ENCODE measurements at places on chromosomes 11 and 22. TPM values are rescaled to one million over a fixed set of nuclear protein-coding genes. Genes with fewer than 3 reads are reported as not detected.
A peak's percentile ranks its signal among the peaks of the same experiment; 100 is the strongest.

DNA sequence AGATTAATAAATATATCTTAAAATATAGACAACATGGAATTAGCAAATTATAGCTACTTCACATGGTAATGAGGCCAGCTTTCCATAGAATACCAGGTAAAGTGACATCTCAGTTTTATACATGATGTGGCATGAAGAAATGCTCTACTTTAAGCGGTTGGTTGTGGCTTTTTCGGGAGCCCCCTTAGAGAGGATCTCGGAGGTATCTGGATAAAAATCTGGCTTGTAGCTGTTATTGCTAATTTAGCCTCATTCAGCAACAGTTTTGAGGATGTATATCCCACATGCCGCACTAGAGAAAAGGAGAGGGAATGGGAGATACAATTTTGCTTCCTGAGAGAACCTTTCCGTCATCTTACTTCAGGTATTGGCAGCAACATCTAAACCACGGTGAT lies 24.0 kb upstream of the TOP3B start:
- no peak for DNase-seq

DNA sequence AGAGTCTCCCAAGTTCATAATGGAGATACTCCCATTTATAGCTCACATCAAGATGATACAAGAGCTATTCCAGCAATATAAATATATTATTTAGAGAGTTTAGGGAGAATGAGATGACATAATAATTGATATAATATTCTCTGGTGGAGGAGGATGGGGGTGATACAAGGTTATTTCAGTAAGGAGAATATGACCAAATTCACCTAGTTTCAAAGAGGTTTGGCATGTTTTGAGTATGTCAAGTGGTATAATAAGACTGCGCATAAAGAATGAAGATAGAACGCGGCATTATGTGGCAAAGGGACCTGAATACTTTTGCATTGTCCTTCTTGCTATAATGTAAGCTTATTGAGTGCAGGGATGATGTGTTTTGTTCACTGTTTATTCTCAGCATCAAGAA lies 1283.5 kb downstream of the LRRC4C start:
- DNase-seq = no peak

DNA sequence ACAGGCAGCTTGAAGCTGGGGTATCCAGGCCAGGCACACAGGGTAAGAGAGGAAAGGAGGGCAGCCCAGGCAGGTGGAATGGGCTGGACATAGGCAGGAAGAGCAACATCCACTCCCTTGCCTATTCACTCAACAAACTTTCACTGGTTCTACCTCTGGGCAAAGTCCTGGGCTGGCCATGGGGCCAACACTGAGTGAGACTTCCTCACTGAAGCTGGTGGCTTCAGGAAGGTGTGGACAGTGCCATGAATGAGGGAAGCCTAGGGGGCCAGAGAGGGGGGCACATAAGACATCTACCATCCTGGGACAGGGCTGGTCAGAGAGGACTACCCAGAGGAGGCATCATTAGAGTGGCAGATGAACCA lies 44.9 kb upstream of the TCF20 start:
- no peak for DNase-seq

DNA sequence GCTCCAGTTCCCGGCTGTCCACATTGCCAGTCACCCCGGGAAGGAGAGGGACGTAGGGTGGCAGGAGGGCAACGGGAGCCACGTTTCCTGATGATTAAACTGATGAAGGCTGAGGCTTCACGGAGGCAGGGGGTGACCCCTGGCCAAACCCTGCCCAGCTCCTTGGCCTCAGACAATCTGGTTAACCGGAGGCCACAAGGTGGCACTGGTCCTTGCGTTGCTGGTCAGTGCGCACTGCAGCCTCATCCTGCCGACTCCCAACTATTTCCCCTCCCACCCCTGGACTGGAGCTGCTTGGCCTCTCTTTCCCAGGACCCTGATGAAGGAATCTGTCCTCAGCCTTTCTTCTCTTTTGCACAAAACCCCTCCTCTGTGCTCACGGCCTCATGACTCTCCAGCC lies 75.3 kb downstream of the PDE2A start:
- no peak for DNase-seq

DNA sequence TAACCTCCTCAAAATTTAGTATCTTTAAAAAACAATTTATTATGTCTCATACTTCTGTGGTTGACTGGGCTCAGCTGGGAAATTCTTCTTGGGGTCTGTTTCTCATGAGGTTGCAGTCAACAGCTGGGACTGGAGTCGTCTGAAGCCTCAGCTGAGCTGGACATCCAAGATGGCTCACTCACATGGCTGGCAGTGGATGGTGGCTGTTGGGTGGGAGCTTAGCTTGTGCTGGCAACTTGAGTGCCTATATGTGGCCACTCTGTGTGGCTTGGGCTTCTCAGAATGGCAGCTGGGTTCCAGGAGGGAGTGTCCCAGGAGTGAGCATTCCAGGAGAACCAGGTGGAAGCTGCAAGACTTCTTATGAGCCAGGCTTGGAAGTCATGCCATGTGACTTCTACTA lies 13.2 kb downstream of the THY1 start:
- DNase-seq = no peak

- no peak for DNase-seq
Observed at GRCh38 chr22:32803020-32803737, 1.7 kb downstream of the TIMP3 start.

DNA sequence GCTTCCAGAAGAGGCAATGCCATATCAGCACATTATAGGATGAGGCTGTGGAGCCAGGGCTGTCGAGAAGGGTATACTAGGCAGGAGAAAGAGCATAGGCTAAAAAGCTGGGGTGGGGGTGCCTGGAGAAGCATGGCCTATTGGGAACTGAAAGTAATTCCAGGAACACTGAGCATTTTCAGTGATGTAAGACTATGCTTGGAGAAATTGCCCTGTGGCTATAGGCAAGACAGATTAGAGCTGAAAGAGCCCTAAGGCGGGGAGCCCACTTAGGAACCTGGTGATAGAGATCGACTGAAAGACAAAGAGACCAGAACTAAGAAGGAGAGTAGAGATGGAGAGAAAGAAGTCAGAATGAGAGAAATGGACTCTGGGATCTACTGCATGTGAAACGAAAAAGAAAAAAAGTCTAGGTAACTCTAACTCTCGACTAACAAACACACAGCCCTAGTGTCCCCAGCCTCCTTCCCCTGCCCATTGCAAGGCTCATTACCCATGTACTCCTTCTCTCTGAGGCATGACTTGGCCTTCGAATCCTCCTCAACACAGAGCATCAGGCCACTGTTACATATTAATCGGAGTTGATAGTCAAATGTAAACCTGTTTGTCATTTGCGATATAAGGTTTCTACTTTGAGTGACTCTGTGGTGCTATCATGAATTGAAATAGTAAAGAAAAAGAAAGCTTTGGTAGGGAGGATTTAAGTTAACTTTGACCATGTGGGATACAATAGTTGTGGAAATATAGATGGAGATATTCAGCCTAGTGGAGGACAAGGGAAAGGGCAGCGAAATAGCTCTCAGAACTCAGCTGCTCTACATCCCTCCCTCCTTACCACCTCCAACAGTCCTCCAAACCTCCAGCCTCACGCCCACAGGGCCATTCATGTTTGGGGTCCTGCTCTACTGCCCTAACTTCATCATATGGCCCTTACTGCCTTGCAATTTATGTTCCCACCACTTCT lies 52.3 kb upstream of the BMAL1 start:
- DNase-seq = no peak

- DNase-seq = no peak
Observed at GRCh38 chr11:77446911-77447629, 26.8 kb downstream of the PAK1 start.

GRCh38 chr11:70595452-70595851 lies 197.1 kb downstream of the CTTN start:
- DNase-seq = no peak

DNA sequence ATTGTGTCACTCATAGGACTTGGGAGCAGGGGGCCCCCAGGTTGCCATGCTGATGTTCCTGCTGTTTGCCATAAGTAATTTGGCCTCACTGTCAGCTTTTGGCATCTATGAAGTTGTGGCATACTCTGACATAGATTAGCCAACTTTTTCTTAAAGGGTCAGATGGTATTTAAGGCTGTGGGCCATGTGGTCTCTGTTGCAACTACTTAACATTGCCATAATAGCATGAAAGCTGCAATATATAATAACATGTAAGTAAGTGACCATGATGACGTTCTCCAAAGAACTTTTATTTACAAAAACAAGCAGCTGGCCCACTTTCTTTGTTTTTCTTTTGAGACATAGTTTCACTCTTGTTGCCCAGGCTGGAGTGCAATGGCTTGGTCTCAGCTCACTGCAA lies 2.2 kb upstream of the TMEM216 start:
- no peak for DNase-seq

- peak; percentile 55 for DNase-seq
Observed at GRCh38 chr22:41181349-41182241, 23.5 kb upstream of the L3MBTL2 start.

- DNase-seq = no peak
Observed at GRCh38 chr11:105937738-105938137, 84.3 kb downstream of the MSANTD4 start.

DNA sequence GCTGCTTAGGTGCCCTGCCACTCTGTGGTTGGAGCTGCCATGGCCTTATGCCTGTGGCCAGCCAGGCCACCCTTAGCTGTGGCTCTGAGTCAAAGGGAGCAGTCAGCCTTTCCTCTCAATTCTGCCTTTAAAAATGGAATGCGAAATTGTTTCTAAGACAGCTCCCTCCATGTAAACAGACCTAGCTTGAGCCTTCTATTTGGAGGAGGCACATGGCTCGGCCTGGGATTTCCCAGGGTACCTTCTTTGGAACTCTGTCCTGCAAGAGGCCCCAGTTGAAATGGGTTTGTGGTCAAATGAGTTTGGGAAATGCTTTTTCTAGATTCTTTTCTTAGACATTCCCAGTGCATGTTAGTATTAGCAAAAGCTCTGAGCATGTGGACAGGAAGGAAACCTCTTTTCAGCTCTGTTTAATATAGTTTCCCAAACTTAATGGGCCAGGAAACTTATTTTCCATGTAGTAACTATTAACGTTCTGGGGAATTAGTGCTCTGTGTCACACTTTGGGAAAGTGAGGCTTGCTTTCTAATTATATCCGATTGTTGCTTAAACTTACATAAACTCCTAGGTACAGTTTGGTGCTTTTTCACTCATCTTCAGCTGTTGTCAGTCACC lies 7.8 kb downstream of the PHOX2A start:
- peak; percentile 37 for DNase-seq

DNA sequence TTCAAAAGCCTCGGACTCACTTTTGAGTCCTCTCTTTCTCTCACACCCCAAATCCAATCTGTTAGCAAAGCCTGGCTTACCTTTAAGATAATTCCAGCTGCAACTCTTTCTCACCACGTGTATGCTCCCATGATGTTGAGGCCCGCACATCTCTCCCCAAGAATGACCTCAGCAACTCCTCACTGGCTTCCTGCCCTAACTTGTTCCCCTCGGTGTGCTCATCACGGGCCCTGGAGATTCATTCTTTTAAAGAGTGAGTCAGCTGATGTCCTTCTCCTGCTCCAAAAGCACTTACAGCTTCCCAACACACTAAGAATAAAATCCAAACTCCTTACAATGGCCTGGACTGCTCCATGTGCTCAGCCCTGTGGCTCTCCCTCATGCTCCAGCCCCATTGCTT lies 1041.3 kb downstream of the OPCML start:
- no peak for DNase-seq

GRCh38 chr11:86230921-86231434 lies 13.6 kb upstream of the EED start:
- no peak for DNase-seq

DNA sequence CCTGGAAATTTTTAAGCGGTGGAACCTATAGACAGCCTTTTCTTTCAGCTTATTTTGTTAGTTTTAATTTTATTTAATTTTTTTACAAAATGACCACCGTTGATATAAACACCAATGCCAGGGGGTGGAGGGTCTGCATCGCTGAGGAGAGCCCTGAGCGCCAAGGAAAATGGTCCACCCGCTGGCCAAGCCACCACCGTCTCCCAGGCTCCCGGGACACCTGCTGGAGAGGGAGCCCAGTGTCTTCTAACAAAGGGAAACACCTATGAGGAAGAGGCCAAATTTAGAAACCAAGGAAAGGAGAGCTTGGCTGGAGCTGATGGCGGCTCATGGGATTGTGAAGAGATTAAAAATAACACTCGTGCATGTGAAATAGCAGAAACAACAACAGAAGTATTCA lies 288 bp upstream of the KRTAP5-8 start:
- DNase-seq = no peak

DNA sequence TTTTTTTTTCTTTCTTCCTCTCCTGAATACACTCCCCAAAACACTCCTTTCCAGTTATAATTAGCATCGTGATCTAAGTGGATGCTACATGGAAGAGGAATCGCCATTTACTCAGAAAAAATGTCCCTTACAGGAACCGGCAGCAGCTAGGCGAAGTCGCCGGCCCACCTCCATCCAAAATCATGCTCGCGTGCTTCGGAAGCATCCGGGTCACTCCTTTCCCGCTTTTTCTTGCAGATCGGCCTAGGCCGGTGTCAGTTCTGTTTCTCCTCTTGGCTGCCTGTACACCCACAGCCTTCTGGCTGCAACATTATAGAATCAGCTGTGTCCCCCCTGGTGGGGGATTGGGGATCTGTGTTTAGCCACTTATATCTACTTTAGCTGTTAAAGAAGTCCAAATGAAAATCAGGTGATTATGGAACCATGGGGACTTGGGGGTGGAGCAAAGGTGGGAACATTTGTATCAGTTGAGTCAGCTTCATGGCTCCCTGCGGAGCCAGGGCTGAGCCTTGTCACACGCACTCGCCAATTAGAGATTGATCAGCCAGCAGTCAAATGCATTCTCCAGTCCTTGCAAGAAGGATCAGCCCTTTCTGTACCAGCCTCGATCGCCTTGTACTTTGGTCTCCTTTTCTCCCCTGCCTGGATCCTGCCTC lies 36.3 kb downstream of the ASRGL1 start:
- no peak for DNase-seq

Gene RPS6KB2
- 32.4 TPM for total RNA-seq

Gene BRMS1
- total RNA-seq = 31.8 TPM

Gene LINC01488
- not detected for total RNA-seq

Gene TUBA8
- 5.1 TPM for total RNA-seq

Gene DDTL
- total RNA-seq = 1.2 TPM

Gene VSTM5
- total RNA-seq = not detected

Gene OR52N4
- not detected for total RNA-seq

Gene ART1
- not detected for total RNA-seq

Gene GLB1L2
- 0.29 TPM for total RNA-seq

Gene SEPTIN3
- 0.55 TPM for total RNA-seq
